Hematopoietic multipotent progenitor cell treated with erythropoietin and hydrocortisone succinate and interleukin-3 and kit ligand, for 8 days (in vitro differentiated cells): ENCODE measurements at places on chromosomes 1 and 21.

- DNase-seq, result peak; percentile 74
These were observed 1.8 kb upstream of the ELAPOR1 start for GRCh38 chr1:109112056-109112651.

DNA sequence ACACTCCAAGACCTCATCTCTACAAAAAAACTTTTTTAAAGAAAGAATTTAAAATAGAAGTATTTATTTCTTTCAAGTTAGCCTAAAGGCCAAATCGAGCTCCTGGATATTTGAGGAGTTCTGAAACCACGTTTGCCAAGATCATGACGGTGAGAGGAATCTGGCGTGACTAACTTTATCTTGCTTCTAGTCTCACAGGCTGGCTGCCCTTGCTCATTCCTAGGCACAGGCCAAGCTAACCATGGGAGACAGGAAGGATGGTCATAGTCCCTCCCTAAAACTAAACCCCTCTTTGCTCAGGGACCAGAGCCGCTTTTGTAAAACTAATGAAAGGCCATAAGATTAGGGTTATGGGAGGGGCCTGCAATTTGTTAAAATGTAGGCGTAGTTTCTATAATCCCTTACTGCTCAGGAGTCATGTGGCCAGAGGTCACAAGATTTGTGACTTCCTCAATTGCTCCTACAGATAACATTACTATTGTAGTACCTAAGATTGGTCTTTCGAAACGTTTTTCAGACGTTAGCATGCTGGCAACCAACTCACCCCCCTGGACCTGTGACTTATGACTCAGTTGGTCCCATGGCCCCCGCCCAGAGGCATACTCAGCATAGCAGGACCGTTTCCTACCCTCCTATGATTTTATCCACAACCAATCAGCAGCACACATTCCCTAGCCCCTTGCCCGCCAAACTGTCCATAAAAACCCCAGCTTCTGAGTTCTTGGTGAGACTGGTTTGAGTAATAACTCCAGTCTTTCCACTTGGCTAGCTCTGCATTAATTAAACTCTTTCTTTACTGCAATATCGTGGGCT is 425.0 kb downstream of the SMYD3 start:
- DNase-seq, result no peak

- DNase-seq, result no peak
These were observed 49.8 kb upstream of the SCAF4 start for GRCh38 chr21:31781737-31782136.

DNA sequence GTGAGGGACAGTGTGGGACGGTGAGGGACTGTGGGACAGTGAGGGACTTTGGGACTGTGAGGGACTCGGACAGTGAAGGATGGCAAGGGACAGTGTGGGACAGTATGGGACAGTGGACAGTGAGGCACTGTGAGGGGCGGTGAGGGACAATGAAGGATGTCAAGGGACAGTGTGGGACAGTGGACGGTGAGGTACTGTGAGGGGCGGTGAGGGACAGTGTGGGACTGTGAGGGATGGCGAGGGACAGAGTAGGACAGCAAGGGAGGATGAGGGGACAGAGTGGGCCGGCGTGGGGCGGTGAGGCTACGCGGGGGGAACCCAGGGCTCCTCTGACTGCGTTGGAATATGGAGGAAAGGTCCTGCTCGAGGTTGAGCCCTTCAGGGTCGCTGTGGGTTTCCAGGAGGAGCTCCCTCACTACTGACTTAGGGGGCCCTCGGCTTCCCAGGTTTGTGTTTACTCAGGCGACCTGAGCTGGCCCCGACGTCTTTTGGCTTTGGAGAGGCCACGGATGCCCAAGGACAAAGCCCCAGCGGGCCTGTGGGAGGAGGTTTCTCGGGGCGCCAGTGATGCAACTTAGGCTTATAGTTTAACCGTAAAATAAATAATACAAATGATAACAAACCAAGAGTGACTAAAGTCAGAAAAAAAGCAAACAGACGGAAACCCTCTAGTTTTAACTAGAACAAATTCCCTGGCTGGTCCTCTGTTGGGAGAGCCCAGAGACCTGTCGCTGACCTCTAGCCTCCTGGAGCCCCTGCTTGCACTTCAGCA is 1.1 kb upstream of the ERRFI1 start:
- no peak for DNase-seq

- no peak for DNase-seq
These were observed 23.7 kb downstream of the HMGCS2 start for GRCh38 chr1:119745034-119745433.

- DNase-seq, result no peak
These were observed 405.6 kb downstream of the NPHP4 start for GRCh38 chr1:5586629-5587028.

GRCh38 chr1:101929343-101929742 is 67.4 kb downstream of the OLFM3 start:
- no peak for DNase-seq

DNA sequence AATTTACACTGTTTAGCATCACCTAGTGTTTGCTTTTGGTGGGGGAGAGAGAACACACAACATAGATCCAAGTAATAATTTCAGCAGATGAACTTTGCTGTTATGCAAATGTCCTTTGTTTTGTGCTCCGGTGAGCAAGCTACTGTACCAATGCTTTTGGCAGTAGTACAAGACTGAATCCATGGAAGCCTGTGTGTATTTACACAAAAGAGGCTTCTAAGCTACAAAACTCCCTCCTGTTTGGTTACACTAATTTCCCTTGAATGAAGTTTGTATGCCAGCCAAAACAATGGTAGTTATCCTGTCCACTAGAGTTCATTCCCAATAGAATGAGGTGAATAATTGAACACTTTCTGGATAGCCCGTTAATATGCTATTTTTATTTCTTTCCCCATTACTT is 320.5 kb downstream of the KCTD3 start:
- no peak for DNase-seq
